Glutamatergic neuron (in vitro differentiated cells): ENCODE measurements at places on chromosomes 2 and 18.

DNA sequence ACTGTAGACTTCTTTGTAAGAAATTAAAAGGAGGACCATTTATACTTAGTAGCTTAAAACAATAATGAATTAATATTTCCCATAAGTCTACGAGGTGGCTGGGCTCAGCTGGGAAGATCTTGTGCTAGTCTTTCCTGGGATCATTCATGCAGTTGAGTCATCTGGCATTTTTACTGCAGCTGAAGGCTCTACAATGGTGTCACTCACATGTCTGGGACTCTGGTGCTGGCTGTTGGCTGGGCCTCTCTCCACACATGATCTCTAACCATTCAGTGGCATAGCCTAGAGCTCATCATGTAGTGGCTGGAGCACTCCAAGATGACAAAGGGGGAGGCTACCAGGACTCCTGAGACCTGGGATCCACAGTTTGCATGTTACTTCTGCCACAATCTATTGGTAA is 35.5 kb downstream of the CLASP1 start:
- DNase-seq = no peak

DNA sequence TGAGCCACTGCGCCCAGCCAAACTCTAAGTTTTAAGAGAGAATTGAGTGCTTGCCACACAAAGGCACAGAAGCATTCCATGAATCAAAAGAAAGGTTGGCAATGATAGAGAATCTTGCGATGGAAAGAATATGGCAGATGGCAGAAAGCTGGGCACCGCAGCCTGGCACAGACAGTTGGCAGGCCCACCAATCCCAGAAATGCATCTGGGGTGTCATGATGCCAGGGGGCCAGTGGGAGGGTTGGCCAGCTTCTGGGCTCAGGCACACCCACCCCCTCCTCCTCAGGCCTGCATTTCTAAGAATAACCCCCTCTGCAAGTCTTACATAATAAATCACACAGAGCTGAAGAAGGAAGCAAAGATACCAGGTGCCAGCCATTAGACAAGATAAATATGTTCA is 19.6 kb downstream of the ZNF2 start:
- DNase-seq = no peak

DNA sequence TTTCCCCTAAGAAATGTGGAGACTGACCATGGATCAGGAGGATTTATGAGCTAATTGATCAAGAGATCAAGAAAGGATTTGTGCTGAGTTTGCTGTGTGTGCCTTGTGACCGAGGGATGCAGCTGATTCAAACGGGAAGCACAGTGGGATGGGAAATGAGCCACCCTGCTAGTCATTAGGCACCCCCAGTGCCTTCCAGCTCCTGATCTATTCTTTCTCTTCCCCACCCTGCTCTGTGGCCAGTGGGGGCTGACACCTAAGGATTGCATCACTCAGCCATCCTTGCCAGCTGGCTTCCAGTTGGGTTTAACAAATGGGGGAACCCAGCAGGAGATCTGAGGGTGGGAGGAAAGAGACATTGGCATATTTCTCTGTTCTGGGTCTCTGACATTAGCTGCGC is 132.2 kb upstream of the CXCR4 start:
- no peak for DNase-seq

DNA sequence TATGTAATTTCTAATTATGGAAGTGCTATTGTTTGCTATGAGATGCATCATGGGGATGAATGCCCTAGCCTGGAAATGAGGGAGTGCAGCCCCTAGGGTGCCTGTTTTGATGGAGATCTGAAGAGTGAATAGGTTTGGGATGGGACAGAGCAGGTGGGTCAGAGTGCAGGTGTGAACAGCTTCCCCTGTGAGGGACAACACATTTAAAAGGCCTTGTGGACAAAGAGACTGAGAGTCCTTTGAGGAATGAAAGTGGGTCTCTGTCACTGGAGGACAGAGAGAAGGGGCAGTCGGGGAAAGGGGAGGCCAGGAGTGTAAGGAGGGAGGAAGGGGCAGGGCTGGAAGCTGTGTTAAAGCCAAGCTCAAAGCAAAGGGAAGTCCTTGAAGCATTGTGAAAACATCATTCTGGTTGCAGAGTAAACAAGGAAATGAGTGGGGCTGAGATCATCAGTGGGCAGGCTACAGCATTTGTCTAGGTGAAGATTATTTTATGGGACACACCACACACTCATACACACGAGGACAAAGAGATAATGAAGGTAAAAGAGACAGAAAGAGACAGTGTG is 877.6 kb downstream of the SLC4A3 start:
- DNase-seq = no peak

- no peak for DNase-seq
Observed at GRCh38 chr2:186889101-186889879, 40.3 kb upstream of the ZSWIM2 start.
